ENCODE measurements at places on chromosomes 4 and X.

DNA sequence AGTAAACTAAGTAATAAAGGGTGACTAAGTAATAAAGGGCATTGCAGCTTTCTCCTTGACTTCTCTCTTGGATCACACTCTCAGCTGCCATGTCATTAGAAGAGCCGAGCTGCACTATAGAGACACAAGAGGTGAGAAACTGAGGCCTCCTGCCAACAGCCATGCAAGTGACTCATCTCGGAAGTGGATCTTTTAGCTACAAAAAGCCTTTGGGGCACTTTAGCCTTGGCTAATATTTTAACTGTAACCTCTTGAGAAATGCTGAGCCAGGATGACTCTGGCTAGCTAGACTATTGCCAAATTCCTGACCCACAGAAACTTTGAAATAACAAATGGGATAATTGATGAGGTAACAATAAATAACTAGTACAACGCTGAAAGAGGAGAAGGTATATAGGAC is 1.5 kb upstream of the NEIL3 start:
- no peak overlapping the region for H3K27ac ChIP-seq
- H3K27me3 ChIP-seq: no peaks in the 10 kb centered on the region
- H3K36me3 ChIP-seq: no peaks in the 10 kb centered on the region

DNA sequence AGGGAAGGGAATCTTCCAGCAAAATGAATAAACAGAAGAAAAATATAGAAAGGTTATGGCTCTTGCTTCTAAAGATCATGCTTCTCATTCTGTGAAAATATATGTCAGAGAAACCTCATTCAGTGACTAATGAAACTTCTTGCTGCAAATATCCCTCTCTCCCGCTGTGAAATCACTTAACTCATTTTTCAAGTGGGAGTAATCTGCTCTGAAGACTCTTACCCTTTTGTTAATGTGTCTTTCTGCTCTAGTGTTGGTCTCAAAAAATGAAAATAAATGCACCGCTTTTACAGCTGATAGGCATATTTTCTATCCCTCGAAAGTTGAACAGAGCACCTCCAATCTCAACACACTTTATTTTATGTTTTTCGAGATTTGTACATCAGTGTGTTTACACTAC is 252.3 kb downstream of the NLGN4X start:
- no peak overlapping the region for H3K4me3 ChIP-seq
- DNase-seq: no peak
- H3K36me3 ChIP-seq: peaks cover 6% of the 10 kb centered on the region
- no peaks in the 10 kb centered on the region for H3K27me3 ChIP-seq

GRCh38 chr4:25092139-25092538 is 61.4 kb upstream of the LGI2 start:
- H3K27ac ChIP-seq: peak overlapping the region; percentile 39
- H3K4me1 ChIP-seq: peaks cover 26% of the 10 kb centered on the region
- no peaks in the 10 kb centered on the region for H3K27me3 ChIP-seq
- peaks cover 14% of the 10 kb centered on the region for H3K36me3 ChIP-seq

DNA sequence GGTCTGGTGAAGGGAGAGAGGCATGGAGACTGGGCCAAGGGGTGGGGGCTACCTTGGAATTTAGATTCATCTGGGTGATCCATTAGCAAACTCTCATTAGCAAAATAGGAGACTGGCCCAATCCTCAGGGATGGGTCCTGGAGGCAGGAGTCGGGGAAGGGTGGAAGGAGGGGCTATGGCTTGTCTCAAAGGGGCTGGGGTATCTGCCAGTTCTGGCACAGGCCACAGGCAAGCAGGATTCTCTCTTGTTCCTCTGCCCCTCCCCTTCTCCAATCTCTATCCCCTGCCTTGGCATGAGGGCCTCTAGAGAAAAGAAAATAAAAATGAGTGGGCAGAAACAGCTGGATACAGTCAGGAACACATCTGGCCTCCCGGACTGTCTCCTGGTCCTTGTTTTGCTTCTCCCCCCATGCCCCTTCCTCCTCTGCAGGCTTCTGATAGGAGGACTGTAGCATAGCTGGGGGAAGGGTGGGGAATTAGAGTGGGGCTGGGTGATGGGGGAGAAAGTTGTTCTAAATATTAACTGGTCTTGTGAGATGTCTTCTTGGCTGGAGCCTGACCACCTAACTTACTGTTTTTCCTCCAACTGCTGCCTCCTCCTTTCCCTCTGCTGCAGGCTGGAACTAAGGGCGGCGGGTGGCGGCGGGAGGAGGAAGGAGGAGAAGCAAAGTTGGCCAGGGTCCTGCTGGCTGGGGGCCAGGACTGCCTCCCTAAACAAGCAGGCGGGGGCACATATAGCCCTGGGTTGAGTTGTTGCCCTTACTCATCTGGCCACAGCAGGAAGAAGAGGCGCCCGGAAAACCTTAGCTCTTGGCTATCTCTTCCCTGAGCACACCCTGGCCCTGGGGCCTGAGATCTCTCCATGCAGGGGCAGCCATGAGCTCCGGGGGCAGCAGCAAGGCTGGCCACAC is 53.3 kb upstream of the LAS1L start:
- no peaks in the 10 kb centered on the region for H3K27me3 ChIP-seq
- H3K4me1 ChIP-seq: peaks cover 1% of the 10 kb centered on the region

DNA sequence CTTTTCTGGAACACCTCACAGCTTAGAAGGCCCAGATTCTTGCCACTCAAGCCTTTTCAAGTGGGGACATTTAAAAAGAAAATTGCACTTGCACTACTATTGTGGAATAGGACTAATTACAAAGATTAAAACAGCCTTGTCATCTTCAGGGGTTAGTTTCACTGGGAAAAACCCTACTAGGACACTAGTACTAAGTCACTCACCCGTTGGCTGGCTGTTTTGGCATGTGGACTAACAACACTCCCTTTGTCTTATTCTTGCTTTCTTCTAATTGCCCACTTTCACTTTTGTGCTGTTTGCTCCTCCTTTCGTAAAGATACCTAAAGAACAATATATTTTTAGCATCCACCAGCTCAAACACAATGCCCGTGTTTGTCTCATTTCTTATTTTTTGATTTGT is 200.9 kb upstream of the MID1 start:
- H3K27me3 ChIP-seq: no peaks in the 10 kb centered on the region
- no peaks in the 10 kb centered on the region for H3K36me3 ChIP-seq
- no peak for DNase-seq
- H3K4me1 ChIP-seq: peaks cover 5% of the 10 kb centered on the region
- no peak overlapping the region for H3K27ac ChIP-seq

DNA sequence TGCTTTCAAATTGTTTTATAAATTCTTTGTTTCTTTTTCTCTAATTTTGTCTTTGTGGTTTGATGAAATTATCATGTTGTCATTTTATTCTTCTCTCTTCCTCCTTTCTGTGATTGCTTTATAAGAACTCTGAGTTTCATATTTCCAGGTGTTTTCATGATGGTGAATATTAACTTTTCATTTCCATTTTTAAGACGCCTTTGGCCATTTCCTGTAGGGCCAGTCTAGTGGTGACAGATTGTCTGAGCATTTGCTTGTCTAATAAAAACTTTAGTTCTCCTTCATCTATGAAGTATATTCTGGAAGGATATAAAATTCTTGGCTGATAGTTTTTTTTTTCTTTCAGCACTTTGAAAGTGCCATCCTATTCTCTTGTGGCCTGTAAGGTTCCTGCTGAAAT is 128.1 kb downstream of the FAM13A start:
- no peak overlapping the region for H3K27ac ChIP-seq
- H3K4me3 ChIP-seq: no peak overlapping the region
- H3K27me3 ChIP-seq: no peaks in the 10 kb centered on the region
- no peaks in the 10 kb centered on the region for H3K4me1 ChIP-seq
- H3K36me3 ChIP-seq: peaks cover 23% of the 10 kb centered on the region

DNA sequence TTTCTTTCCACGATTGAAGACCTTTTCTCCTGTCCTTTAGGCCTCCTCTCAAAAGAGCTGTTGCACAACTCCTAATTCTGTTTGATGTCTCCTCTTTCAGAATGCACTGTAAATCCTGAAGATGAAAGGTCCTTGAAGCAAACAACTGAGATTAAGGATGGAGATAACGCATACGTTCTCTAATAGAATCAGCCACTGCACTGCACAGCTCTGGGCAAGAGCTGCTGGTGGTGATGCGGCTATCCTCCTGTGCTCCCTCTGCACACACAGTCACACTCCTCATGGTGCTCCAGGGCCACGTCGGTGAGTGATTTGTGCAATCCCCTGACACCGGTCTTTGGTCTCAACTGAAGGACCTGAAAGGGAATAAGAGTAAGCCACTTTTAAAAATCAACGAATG is 208.7 kb downstream of the PDGFC start:
- DNase-seq: no peak
- H3K27me3 ChIP-seq: no peaks in the 10 kb centered on the region
- peaks cover 10% of the 10 kb centered on the region for H3K4me1 ChIP-seq
- no peak overlapping the region for H3K4me3 ChIP-seq
- no peak overlapping the region for H3K27ac ChIP-seq
- H3K36me3 ChIP-seq: peaks cover 14% of the 10 kb centered on the region

DNA sequence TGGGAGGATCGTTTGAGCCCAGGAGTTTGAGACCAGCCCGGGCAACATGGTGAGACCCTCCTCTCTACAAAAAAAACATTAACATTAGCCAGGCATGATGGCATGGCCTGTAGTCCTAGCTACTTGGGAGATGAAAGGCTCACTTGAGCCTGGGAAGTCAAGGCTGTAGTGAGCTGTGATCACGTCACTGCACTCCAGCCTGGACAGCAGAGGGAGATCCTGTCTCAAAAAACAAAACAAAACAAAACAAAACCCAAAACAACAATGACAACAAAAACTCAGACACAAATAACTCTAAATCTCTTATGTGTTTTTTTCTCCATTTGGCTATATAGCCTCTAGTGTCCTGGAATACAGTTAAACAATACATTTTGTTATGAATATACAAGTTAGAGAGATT is 127.3 kb upstream of the STK26 start:
- H3K36me3 ChIP-seq: no peaks in the 10 kb centered on the region
- H3K27me3 ChIP-seq: peaks cover 6% of the 10 kb centered on the region
- no peak overlapping the region for H3K27ac ChIP-seq
- no peak overlapping the region for H3K4me3 ChIP-seq
- no peak for DNase-seq

DNA sequence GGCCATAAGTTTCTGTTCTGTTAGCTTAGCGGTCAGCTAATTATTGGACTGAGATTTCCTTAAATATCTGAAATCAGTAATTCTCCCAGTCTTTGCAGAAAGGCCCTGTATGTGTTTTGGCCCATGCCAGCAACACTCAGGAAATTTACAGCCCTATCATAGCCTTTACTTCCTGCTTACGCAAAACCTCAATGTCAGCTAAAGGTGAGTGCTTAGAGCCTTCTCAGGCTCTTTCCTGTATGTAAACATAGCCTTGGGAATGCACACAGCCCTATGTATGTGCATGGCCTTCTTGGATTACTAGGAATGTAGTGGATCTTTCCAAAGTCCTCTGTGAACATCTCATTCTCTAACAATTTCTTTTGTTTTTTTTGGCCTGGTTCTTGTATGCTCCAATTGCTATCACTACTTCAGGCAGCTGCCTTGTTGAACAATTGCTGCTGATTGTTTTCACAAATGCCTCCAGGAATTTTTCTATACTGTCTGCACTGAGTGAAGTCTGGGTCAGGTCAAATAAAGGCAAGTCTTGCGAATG is 200.0 kb downstream of the PPP1R2C start:
- H3K4me1 ChIP-seq: no peaks in the 10 kb centered on the region
- H3K27ac ChIP-seq: no peak overlapping the region
- no peaks in the 10 kb centered on the region for H3K36me3 ChIP-seq
- no peaks in the 10 kb centered on the region for H3K27me3 ChIP-seq
- no peak for DNase-seq
- no peak overlapping the region for H3K4me3 ChIP-seq

GRCh38 chrX:38055170-38055847 is 49.0 kb downstream of the SYTL5 start:
- no peak overlapping the region for H3K27ac ChIP-seq
- no peaks in the 10 kb centered on the region for H3K4me1 ChIP-seq
- no peaks in the 10 kb centered on the region for H3K27me3 ChIP-seq
- H3K4me3 ChIP-seq: no peak overlapping the region
- no peak for DNase-seq
- H3K36me3 ChIP-seq: peaks cover 2% of the 10 kb centered on the region

DNA sequence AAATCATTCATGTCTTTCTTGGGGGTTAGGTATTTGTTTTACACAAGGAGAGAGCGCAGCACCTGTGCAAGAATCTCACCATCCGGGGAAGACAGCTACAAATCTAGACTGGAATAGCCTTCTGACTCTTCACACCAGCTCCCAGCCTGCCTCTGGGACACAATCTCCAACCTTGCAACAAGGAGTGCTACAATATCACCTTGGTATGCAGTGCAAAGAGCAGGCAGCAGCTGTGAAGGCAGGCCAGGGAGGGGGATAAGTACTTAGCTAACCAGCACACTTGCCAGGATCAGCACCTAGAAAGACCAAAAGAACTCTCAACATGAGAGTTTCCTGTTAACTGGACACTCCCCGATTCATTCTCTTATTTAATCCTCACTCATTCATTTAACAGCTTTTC is 235.3 kb downstream of the AR start:
- no peak overlapping the region for H3K4me3 ChIP-seq
- H3K36me3 ChIP-seq: no peaks in the 10 kb centered on the region
- H3K27ac ChIP-seq: no peak overlapping the region

GRCh38 chr4:155506745-155507144 is 130.0 kb upstream of the MAP9 start:
- no peaks in the 10 kb centered on the region for H3K27me3 ChIP-seq
- H3K4me3 ChIP-seq: no peak overlapping the region
- no peak overlapping the region for H3K27ac ChIP-seq
- no peaks in the 10 kb centered on the region for H3K4me1 ChIP-seq
- DNase-seq: no peak

All from neural crest cell (in vitro differentiated cells).